ENCODE measurements at places on chromosomes 2 and 18. TPM values are rescaled to one million over a fixed set of nuclear protein-coding genes. Genes with fewer than 3 reads are reported as not detected.

DSC3 gene
- not detected for total RNA-seq

ACYP2 gene
- total RNA-seq: 15.3 TPM

COL4A3 gene
- 0.35 TPM for total RNA-seq

DNA sequence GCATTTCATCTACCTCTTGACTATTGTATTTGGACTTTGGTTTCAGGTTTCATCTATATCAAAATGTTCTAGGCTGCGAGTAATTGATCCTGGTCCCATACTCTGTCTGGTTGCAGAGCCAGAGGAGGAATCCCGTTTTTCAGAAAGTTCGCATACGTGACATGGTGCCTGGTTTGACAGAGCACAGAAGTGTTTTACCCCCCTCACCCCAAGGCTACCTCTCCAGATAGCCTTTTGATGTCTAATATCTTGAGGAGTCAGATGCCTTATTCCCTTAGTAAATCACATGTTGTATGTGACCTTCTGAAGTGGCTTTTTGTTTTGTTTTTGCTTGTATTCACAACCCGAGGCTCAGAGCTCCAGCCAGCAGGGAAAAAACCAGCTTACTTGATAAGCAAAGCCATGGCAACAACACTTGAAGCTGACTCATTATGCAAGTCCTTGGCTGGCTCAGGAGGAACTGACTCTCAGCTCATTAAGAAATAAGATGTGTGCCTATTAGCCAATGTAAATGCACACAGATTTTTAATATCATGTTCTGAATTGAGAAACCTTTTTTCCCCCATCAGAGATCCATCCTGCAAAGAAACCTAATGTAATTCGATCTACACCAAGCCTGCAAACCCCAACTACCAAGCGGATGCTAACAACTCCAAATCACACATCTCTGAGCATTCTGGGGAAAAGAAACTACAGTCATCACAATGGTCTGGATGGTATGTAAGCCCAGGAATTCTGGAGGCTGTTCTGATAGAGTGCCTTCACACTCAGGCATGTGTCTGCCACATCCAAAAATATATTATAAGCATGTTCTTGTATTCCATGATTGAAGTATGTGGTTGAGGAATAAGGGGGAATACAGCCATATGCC, 41.4 kb downstream of the OXER1 start:
- no peak for DNase-seq

- DNase-seq: peak; percentile 0
Measured at GRCh38 chr2:205077159-205077558, 531.9 kb downstream of the PARD3B start.

- DNase-seq: no peak
Measured at GRCh38 chr18:57998461-57998860, 45.6 kb upstream of the NEDD4L start.

DNA sequence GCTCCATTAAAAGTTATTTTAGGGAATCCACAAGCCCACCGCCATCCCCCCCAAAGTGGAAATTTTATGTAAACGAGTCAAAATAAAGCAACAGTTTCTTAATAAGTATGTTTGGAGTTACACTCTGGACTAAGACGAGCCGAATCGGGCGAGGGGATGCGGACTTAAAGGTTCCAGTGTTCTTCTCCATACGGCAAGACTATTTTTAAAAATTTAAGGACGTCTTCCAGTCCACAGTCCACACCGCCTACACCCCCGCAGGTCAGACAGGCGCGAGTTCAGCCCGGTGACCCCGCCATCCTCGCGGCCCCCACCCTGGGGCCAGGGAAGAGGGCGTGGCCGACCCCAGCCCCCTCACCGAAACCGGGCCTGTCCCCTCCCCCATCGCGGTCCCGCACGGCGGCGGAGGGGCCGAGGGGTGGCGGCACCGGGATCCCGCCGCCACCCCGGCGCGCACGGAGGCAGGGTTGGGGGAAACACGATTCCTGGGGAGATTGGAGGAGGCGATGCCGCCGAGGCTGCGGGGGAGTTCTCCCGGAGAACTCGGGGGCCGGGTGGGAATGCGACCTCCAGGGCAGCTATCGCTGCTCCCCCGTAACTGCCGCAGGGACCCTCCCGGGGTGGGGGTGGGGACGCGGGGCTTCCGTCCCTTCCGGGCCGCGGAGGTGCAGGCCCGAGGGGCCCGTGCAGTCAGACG, 24.5 kb upstream of the SMAD7 start:
- DNase-seq: no peak

DNA sequence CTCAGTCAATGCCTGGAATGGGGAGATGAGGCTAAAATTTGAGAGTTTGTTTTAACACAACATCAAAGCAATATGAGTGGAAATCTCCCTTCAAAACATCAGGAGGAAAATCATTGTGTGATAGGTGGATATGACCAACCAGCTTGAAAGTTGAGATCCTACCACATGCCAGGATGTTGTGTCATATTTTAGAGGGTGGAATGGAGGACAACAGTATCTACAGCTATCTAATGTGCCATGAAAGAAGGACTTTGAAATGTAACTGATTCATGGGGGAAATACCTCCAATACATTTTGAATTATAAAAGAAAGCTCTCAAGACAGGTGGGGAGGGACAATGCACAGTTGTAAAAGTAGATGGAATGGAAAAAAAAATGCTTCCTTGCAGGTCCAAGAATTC, 87.8 kb downstream of the SP100 start:
- no peak for DNase-seq

- no peak for DNase-seq
Measured at GRCh38 chr2:16038621-16039020, 98.3 kb downstream of the MYCN start.

- peak; percentile 8 for DNase-seq
Measured at GRCh38 chr18:13267431-13267873, 48.9 kb downstream of the LDLRAD4 start.

DNA sequence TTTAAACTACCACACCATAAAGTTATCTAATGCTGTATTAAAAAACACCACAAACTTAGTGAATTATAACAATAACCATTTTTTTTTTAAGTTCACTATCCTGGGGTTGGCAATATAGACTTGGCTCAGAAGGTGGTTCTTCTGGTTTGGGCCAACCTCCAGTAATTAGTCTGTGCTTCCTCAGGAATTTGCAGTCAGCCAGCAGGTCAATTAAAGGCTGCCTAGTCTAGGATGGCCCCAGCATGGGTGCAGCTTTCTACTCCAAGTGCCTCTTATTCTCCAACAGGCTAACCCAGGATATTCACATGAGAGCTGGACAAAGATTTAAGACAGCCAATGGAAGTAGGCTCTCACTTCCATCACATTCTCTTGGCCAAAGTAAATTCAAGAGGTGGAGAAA, 379.1 kb upstream of the FIGN start:
- no peak for DNase-seq

GRCh38 chr2:210442878-210443277, 33.7 kb downstream of the LANCL1 start:
- no peak for DNase-seq

All from T-cell (primary cell).